WTC11 (cell line): ENCODE measurements at places on chromosomes 13 and 19. TPM values are rescaled to one million over a fixed set of nuclear protein-coding genes. Genes with fewer than 3 reads are reported as not detected.

UBE2L5 gene
- 0.13 TPM in 1 of 3 replicates, not detected in the others for total RNA-seq

DNA sequence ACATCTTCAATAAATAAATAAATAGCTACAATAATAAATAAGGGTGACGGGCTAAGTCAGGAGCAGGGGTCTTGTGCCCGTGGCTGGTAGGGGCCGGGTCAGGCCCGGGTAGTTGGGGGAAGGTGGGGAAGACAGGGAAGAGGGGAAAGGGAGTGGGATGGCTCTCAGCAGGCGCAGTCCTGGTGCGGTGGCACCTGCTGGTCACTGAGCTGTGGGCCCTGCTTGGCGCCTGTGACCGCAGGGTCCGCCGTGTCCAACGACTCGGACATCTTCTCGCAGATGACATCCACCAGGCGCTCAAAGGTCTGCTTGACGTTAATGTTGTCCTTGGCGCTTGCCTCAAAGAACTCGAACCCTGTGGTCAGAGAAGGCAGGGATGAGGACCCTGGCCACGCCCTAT, 4.3 kb downstream of the MPV17L2 start:
- no peak for DNase-seq

- no peak for DNase-seq
Measured at GRCh38 chr19:7564866-7565265, 29.3 kb downstream of the PNPLA6 start.

DNA sequence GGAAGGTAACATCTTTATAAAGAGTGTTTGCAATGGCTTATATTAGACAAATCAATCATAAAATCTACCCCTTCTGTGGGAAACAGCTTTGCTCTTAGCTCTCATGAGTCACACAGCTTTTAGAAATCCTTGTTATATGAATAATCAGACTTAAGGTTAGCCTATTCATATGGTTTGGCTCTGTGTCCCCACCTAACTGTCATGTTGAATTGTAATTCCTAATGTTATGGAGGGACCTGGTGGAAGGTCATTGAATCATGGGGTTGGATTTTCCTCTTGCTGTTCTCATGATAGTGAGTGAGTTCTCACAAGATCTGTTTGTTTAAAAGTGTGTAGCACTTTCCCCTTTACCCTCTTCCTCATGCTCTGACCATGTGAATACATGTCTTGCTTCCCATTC, 704.2 kb upstream of the KLHL1 start:
- no peak for DNase-seq

- peak; percentile 77 for DNase-seq
Measured at GRCh38 chr19:45863840-45864628, at the start of gene FOXA3. FOXA3 (plus strand) TSS chr19:45864326; CDS start chr19:45864457, 131 bp downstream.

DNA sequence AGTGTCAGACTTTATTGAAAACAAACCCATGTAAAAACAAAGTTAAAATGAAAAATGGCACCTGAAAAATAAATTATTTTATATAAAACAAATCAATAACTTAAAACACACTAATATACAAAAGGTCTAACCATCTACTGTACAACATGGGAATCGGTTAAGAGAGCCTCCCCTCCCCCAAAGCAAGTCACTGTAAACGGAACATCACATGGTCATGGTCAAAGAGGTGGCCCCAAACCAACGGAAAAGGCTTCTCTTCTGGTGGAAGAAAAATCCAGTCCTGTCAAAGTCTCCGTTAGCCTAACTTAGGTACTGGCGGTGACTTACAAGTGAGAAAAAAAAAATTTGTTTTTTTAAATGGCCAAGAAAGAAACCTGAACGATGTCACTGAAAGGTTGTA, 15.7 kb upstream of the TIMM44 start:
- DNase-seq = no peak

GRCh38 chr19:44112802-44113137, 429 bp upstream of the ZNF225 start:
- no peak for DNase-seq

FLT3 gene
- 0.15 to 0.34 TPM (median 0.16 TPM) in 3 replicates for total RNA-seq

KIR3DL1 gene
- total RNA-seq = not detected in 3 replicates

GRCh38 chr13:20882206-20882605, 20.3 kb downstream of the XPO4 start:
- DNase-seq = no peak

CABP5 gene
- not detected in 3 replicates for total RNA-seq

ERFL gene
- 0.30 to 0.66 TPM (median 0.31 TPM) in 3 replicates for total RNA-seq

KLK10 gene
- 3.2 to 4.9 TPM (median 4.9 TPM) in 3 replicates for total RNA-seq

GRCh38 chr19:8017808-8018207, 12.4 kb upstream of the ELAVL1 start:
- DNase-seq = no peak

- DNase-seq = no peak
Measured at GRCh38 chr13:19663416-19663979, 30.0 kb downstream of the MPHOSPH8 start.
